ENCODE measurements at places on chromosomes 3 and 15.
A peak's percentile ranks its signal among the peaks of the same experiment; 100 is the strongest.

DNA sequence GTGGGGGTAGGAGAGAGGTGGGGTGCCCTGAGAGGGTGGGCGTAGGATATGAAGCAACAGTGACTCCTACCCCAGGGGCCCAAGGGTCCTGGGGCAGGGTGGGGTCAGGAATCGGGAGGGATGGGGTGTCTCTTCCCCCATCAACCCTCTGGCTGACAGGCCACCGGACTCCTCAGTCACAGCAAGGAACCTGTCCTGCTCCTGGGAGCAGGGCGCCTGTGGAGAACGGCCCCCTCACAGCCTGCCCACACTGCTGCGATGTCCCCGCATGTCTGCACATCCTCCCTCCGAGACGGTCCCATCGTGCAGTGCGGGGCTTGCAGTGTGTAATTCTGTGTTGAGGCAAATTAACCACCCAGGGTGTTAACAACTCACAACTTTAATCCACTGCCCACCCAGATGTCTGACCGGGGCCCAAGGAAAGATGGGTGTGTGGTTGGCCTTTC, 2.7 kb downstream of the TM4SF19 start:
- DNase-seq, result no peak

DNA sequence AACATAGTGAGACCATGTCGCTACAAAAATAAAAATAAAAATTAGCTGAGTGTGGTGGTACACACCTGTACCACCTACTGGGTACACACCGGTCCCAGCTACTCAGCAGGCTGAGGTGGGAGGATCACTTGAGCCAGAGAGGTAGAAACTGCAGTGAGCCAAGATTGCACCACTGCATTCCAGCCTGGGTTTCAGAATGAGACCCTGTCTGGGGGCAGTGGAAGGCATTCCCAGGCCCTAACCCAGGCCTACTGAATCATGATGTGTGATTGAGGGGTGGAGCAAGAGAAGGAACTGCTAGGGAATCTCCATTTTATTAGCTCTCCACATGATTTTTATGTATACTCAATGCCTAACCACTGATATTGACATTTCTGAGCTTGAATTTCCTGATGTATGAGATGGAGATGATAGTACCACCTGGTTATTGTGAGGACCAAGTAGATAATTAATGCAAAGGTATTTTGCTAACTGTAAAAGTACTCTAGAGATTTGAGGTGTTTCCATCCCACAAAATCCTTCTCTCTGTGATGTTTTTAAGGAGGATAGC, 169.5 kb upstream of the UMPS start:
- DNase-seq, result no peak

GRCh38 chr3:481680-482079, 285.1 kb downstream of the CHL1 start:
- DNase-seq, result no peak

DNA sequence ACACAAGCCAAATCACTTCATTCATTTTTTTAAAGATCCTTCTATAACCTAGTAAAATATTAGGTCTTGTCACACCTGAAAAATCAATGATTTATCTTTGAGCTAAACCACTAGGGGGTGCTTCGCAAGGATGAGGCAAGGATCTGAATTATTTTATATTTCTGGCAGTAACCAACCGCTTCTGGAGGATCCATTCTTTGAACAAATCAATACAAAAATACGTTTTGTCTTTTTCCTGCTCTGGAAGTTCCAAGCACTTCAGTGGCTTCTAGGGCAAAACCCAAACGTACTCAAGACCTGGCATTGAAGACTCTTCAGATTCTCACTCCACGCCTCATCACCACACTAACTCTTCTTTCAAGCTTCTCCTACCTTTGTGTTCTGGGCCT, 486 bp downstream of the LSG1 start:
- peak; percentile 70 for DNase-seq

Data from CD4-positive, alpha-beta T cell treated with Interferon alpha-2 for 1 hour (primary cell).